ENCODE measurements at places on chromosomes 5 and 9. TPM values are rescaled to one million over a fixed set of nuclear protein-coding genes. Genes with fewer than 3 reads are reported as not detected.

ECSCR gene
- total RNA-seq, result not detected

CDH18 gene
- total RNA-seq, result not detected

HTR4 gene
- not detected for total RNA-seq

NIM1K gene
- total RNA-seq, result not detected

MAP1B gene
- total RNA-seq, result 53.7 TPM

LPAR1 gene
- total RNA-seq, result 8.5 TPM

HNRNPA0 gene
- 8.2 TPM for total RNA-seq

TTC23L gene
- not detected for total RNA-seq

LEAP2 gene
- total RNA-seq, result 0.21 TPM

MCIDAS gene
- total RNA-seq, result 0.48 TPM

PCSK5 gene
- total RNA-seq, result 12.5 TPM

TBC1D13 gene
- 5.5 TPM for total RNA-seq

RAB14 gene
- total RNA-seq, result 41.3 TPM

PALM2AKAP2 gene
- total RNA-seq, result 8.2 TPM

ACER2 gene
- total RNA-seq, result 7.7 TPM

GPR151 gene
- total RNA-seq, result not detected

LAMC3 gene
- not detected for total RNA-seq

NCS1 gene
- total RNA-seq, result 60.7 TPM

EQTN gene
- total RNA-seq, result not detected

PCDHA3 gene
- total RNA-seq, result under 0.01 TPM

NEK6 gene
- 13.2 TPM for total RNA-seq

STPG3 gene
- not detected for total RNA-seq

PTGS1 gene
- total RNA-seq, result 1.9 TPM

FOXI1 gene
- total RNA-seq, result not detected

SH3RF2 gene
- total RNA-seq, result 10.9 TPM

LTC4S gene
- not detected for total RNA-seq

CCDC180 gene
- not detected for total RNA-seq

PCDHGA2 gene
- total RNA-seq, result 0.21 TPM

TAF11L9 gene
- not detected for total RNA-seq

PDE8B gene
- not detected for total RNA-seq

SPINK4 gene
- not detected for total RNA-seq

MSX2 gene
- not detected for total RNA-seq

NSG2 gene
- total RNA-seq, result under 0.01 TPM

TEX48 gene
- total RNA-seq, result not detected

PLAC8L1 gene
- 0.43 TPM for total RNA-seq

RPS14 gene
- total RNA-seq, result 5,221 TPM

LRRC14B gene
- total RNA-seq, result not detected

SLCO6A1 gene
- not detected for total RNA-seq

TAF1L gene
- under 0.01 TPM for total RNA-seq

CMBL gene
- 11.3 TPM for total RNA-seq

PTGER4 gene
- 25.3 TPM for total RNA-seq

CCL19 gene
- total RNA-seq, result not detected

HBEGF gene
- 26.9 TPM for total RNA-seq

PCDHA9 gene
- under 0.01 TPM for total RNA-seq

DDX4 gene
- total RNA-seq, result not detected

SHC3 gene
- total RNA-seq, result under 0.01 TPM

PRKACG gene
- total RNA-seq, result not detected

CFAP157 gene
- total RNA-seq, result not detected

PCDHA1 gene
- total RNA-seq, result not detected

PFN3 gene
- not detected for total RNA-seq

DIMT1 gene
- total RNA-seq, result 32.0 TPM

ISL1 gene
- 1.9 TPM for total RNA-seq

Data from tracheal epithelial cell (primary cell).